HepG2 (cell line): ENCODE measurements at places on chromosomes 16 and 17. TPM values are rescaled to one million over a fixed set of nuclear protein-coding genes. Genes with fewer than 3 reads are reported as not detected.

Gene C1QTNF1
- total RNA-seq = 0.18 and 0.36 TPM in 2 replicates

Gene RASD1
- 1.4 and 1.6 TPM in 2 replicates for total RNA-seq

DNA sequence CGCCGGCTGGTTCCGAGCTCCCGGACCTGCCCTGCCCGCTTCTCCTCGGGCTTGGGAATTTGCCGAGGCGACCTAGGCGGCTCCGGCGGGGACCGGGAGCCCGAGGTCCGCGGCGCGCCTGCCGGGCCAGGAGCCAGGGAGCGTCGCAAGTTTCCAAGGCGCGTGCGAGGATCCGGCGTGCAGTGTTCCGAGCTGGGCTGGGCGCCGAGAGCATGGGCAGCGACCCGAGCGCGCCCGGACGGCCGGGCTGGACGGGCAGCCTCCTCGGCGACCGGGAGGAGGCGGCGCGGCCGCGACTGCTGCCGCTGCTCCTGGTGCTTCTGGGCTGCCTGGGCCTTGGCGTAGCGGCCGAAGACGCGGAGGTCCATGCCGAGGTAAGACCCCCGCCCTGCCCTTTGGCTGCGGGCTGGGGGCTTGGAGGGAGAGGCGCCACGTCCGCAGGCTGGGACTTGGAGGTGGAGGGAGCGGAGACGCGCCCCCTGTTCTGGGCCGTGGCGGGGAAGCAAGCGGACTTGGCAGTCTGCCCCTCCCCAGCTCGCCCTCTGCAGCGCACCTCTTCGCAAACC is 668 bp downstream of the MMP15 start:
- DNase-seq = no peak

GRCh38 chr16:49867796-49868668 is 12.1 kb upstream of the ZNF423 start:
- no peak for DNase-seq

GRCh38 chr16:83733301-83733700 is 74.5 kb upstream of the HSBP1 start:
- no peak for DNase-seq

GRCh38 chr16:46928811-46929210 is 44.6 kb downstream of the GPT2 start:
- no peak for DNase-seq

DNA sequence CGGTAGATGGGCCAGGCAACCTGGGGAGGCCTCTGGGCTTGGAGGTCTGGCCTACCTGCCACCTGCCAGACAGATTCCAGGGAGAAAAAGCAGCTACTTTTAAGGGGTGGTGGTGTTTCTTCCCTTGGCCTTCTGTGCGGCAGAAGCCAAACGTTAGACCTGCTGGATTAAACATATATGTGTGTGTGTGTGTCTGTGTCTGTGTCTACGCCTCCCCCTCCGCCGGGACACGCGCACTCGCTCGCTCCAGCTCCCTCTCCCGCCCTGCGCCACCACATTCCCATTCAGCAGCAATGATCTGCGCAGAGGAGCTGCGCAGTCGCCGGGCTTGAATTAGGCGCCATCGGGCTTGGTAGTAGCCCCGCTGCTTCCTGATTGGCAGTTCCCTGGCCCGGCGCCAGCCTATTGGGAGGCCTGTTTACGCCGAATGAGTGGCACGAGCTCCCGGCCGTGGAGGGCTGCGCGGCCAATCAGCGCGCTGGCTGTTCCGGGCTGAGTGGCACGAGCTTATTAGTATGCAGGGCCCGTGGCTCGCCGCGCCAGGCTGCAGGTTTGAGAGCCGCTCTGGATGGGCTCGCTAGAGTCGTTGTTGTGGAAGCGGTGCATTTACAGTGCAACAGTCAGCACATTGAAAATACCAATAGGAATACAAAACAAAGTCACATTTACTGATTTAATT is at the start of gene BAHCC1:
Gene BAHCC1, plus strand, starts transcription at position 537 of the 679 bp plus-strand sequence. CDS start 4,283 bp downstream, outside the sequence.
- peak; percentile 99 for DNase-seq

DNA sequence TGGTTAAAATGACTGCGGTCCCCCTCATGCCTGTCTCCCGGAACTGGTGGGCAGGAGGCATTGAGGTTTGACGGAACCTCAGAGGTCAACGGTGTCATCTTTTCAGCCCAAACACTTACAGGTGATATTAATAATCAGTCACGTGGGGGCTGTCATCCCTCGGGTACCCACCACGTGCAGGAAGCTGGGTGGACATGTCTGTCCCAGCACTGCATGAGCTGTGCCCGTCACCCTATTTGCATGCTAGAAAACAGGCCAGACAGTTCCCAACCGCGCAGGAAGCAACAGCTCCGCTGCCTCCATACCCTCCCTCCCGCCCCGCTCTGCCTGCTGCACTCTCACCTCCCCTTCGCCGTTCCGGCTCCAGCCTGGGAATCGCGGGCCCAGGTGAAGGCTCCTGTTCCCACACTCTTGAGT is 1.4 kb downstream of the SYNGR3 start:
- no peak for DNase-seq

Gene P4HB
- 337 and 782 TPM in 2 replicates for total RNA-seq

DNA sequence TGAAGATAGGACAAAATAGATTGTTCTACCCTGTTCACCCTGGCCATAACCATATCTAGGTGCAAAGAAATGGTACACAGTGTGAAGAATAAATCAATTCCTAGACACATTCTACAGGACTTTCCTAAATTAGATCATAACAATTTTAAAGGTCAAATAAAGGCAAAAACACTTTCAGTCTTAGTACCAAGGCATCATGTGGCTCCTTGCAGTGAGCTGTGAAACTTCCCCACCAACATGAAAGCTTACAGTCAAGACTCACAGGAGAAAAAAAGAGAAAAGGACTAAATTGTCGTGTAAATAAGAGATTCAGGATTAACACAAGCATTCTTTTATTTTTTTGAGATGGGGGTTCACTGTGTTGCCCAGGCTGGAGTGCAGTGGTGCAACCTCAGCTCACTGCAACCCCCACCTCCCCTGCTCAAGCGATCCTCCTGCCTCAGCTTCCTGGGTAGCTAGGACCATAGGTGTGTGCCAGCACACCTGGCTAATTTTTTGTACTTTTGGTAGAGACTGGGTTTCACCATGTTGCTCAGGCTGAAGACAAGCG is 14.2 kb downstream of the NSMCE1 start:
- no peak for DNase-seq

GRCh38 chr16:66928702-66929388 is 3.5 kb upstream of the RRAD start:
- DNase-seq = peak; percentile 39

Gene PRCD
- 0.52 TPM in 1 of 2 replicates, not detected in the other for total RNA-seq

Gene ELMO3
- 0.58 and 2.6 TPM in 2 replicates for total RNA-seq

DNA sequence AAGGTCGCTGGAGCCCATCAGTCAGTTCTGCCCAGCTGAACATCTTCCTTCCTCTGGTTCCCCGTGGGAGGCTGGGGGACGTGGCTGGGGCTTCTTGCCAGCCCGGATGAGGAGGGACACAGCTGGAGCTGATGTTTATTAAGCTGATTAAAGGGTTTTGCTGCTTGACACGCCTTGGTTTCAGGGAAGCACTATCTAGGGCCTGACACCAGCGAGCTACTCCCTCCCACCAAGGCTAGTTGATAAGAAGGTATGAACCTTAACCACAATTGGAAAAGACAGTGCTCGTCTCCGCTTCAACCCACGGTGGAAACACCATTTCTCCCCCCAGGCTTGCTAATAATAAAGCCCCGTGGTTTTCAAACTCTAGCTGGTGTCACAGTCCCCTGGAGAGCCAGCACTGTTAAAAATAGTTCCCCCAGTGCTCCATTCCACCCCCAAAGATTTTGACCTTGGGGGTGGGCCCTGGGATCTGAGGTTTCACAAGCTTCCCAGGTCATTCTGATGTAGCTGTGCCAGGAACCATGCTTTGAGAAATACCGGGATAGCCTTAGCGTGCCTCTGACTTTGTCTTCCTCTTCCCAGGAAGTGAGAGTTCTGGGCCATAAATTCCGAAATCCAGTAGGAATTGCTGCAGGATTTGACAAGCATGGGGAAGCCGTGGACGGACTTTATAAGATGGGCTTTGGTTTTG is 5.5 kb downstream of the DHODH start:
- DNase-seq = no peak

Gene PPL
- 4.4 and 6.6 TPM in 2 replicates for total RNA-seq

DNA sequence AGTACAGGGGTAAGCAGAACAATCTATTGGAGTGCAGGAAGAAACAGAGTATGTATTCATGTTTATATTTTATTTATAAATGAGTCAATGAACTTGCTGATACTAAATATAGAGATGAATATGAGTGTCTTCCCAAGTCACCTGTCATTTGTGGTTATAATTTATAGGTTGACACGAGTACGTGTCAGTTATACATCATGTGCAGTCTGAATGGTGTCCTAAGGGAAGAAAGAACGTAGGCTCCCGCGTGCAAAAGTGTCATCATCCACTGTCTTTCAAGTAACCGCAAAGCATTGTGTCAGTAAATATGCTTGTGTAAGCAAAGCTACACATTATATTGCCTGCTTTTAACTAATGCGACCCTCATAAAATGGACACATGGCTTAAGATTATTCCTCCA is 786.1 kb downstream of the KCNJ2 start:
- no peak for DNase-seq

DNA sequence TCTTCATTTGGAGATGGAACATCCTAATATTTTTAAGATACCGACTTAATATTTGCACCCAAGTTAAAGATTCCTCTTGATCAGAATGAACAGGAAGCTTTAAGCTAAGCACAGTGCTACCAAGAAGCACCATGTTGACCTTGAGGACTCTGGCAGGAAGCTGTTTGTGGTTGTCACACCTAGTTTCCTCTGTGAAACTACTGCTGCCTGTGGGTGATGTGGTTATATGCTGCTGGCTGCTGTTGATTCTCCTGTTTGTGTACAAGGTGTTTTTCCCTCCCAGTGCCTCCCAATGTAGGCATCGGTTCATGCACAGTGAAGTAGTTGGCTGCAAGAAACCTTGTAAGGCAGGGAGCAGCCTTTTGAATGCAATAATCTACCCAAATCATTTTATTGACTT is 23.4 kb downstream of the RBL2 start:
- no peak for DNase-seq

GRCh38 chr17:6159541-6160231 is 89.5 kb downstream of the WSCD1 start:
- no peak for DNase-seq

- no peak for DNase-seq
Measured at GRCh38 chr16:30149250-30149930, 26.4 kb upstream of the MAPK3 start.

GRCh38 chr16:87192452-87193073 is 124.6 kb downstream of the C16orf95 start:
- no peak for DNase-seq

Gene ABCA9
- 0.04 TPM in 1 of 2 replicates, not detected in the other for total RNA-seq

- peak; percentile 33 for DNase-seq
Measured at GRCh38 chr17:10772425-10773380, 31.2 kb downstream of the TMEM238L start.

- DNase-seq = peak; percentile 41
Measured at GRCh38 chr17:1592751-1593629, 30.4 kb upstream of the PITPNA start.

Gene FGF11
- total RNA-seq = 0.20 and 0.55 TPM in 2 replicates

Gene ZNF276
- 6.8 and 17.7 TPM in 2 replicates for total RNA-seq

Gene PPP1R27
- 0.69 and 1.00 TPM in 2 replicates for total RNA-seq

DNA sequence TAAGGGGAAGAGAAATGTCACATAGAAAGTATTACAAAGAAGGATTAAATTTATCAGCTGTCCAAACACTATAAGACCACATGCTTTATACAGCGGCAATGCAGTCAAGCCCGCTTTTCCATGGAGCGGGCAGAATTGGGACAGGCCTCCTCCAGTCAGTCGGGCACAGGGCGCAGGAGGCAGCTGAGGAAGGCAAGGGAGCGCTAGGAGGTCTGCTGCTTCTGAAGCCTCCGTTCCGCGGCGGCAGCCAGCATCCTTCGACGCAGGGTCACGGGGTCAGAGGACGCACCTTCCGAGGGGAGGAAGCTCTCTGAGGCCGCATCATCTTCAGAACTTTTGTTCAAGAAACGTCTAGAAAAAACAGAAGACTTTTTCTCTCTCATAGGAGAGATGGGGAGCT is 62.6 kb downstream of the AMFR start:
- DNase-seq = no peak

Gene NDRG4
- total RNA-seq = 1.6 and 1.7 TPM in 2 replicates
